ENCODE measurements at places on chromosomes 5 and 9.

GRCh38 chr9:72983056-72983455 is 30.2 kb upstream of the ALDH1A1 start:
- no peak for DNase-seq

- no peak for DNase-seq
Observed at GRCh38 chr5:64625678-64626077, 64.6 kb upstream of the SHISAL2B start.

GRCh38 chr9:121073038-121073437 is 1.7 kb upstream of the CNTRL start:
- peak; percentile 40 for DNase-seq

DNA sequence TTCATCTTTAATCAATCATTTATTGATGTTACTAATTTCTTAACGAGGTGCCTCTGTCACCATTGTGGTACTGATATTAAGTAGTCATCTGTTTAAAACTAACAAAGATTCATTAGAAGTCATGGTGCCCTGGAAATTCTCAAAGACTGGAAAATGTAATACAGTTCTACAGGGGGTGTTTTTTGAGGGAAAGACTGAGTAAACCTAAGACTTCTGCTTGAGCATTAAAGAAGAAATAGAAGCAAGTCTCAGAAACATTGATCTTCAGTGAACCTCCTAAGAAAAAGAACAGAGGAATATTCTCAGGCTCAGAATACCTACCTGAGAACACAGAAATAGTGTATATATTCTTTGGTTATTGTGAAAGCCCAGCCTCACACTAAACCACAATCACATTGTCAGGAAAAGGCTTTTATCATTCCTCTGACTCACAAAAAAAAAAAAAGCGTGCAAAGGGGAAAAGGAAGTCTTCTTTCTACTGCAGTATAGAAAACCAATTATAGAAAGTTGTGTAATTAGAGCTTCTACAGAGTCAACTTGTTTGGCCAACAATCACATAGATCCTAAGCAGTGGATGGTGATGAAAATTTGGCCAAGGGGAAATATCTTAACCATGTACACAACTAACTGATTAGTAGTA is 60.8 kb downstream of the HINT1 start:
- no peak for DNase-seq

DNA sequence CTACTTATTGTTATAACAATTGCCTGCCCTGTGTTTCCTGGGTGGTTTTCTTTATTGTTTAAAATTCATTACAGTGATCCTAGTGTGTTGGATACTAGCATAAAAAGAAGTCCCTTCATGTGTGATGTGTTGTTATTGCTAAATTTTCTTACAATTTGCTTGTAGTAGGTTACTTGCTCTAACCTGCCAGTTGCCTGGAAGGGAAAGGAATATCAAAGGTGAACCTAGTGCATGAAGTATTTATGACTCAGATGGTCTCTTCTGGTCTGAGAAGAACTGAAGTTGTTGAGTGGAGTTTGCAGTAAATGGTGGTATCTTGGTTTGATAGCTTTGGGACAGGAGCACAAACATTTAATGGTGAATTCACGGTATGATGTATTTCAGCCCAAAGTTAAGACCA is 58.0 kb downstream of the SH3GL2 start:
- no peak for DNase-seq

GRCh38 chr9:108834959-108835665 is 20.7 kb downstream of the ACTL7B start:
- no peak for DNase-seq

- no peak for DNase-seq
Observed at GRCh38 chr5:5139777-5140478, at the start of gene ADAMTS16. TSS of gene ADAMTS16 (plus strand) at chr5:5140330. CDS start at chr5:5140468, 138 bp downstream.

GRCh38 chr9:131277910-131278701 is 1.8 kb upstream of the FAM78A start:
- peak; percentile 88 for DNase-seq

GRCh38 chr9:114288193-114289091 is 34.5 kb upstream of the ORM1 start:
- DNase-seq = peak; percentile 39

GRCh38 chr5:172901012-172901780 is 58.0 kb upstream of the RPL26L1 start:
- DNase-seq = peak; percentile 77

GRCh38 chr5:177064500-177065277 is 22.0 kb upstream of the FGFR4 start:
- DNase-seq = peak; percentile 82

- no peak for DNase-seq
Observed at GRCh38 chr9:22026696-22027095, 17.6 kb upstream of the CDKN2B start.

DNA sequence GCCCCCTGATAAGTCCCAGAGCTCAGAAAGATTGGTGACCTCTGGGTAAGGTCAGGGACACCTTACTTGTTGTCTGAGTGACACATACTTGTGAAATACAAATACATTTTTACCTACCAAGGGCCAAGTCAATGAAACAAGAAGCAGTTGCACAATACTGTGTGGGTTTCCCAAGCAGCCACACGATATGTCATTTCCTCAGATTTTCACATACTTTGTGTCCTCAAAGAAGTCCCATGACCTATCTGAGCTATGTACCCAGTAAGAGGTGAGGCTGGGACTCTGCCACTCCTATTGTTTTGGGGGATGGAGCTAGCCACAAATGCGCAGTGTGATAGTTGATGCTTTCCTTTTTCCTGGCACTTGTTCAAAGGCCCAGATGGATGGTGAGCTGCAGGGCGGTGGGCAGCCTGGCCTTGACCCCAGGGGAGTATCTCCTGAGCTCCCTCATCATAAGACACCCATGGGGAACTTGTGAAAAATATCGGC is 4.8 kb upstream of the SLC25A51 start:
- DNase-seq = no peak

DNA sequence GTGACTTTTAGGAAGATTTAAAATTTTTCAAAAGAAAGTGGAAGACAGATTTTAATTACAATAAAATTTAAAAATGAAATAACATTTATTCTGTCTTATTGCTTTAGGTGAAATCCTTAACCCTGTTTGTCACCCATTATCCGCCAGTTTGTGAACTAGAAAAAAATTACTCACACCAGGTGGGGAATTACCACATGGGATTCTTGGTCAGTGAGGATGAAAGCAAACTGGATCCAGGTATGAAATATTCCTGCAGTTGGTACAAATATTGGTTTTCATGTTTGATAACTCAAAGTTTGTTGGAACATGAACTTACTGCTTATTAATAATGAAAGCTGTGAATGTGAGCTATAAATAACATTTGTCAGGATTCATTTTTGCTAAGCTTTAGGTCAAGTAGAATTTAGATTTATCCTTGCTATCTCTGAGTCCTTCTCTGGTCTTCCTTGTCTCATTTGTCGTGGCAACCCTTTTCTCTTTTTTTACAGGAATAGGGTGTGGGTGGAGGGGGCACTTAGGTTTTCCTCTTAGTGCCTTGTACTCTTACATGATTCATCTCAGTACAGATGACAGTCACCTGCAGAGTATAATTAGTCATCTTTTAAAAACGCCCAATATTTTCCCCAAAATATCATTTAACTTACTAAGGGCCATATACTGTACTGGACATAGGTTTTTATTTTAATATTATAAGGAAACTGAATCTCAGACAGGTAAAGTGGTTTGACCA is 95.3 kb upstream of the RASGRF2 start:
- no peak for DNase-seq

DNA sequence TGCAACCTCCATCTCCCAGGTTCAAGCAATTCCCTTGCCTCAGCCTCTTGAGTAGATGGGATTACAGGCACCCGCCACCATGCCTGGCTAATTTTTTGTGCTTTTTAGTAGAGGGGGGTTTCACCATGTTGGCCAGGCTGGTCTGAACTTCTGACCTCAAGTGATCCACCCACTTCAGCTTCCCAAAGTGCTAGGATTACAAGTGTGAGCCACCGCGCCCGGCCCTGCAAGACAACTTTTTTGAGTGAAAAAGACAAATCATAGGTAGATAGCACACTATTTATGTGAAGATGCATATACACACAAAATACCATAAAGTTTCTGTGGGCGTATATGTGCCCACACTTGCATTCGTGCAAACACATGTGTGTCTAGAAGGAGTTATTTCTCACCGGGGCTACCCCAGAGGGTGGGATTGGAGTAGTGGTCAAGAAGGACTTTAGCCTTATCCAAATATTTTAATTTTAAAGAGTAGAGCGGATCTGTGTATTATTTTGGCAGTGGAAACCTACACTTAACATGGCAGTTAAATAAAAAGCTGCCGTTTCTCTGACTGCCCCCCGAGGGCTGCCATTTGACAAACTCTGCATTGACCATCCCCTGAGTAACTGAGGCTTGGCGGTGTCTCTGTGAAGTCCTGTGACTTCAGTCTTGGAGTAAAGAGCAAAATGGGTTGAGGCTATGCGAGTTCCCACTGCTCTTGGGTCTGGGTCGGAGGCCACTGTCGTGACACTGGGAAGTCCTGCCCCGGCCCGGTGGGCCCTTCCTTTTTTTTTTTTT is 93.4 kb upstream of the PTCH1 start:
- no peak for DNase-seq

- DNase-seq = peak; percentile 57
Observed at GRCh38 chr5:54307583-54307982, 2.8 kb downstream of the ARL15 start.

GRCh38 chr9:135474915-135475314 is 4.7 kb upstream of the PPP1R26 start:
- peak; percentile 57 for DNase-seq

DNA sequence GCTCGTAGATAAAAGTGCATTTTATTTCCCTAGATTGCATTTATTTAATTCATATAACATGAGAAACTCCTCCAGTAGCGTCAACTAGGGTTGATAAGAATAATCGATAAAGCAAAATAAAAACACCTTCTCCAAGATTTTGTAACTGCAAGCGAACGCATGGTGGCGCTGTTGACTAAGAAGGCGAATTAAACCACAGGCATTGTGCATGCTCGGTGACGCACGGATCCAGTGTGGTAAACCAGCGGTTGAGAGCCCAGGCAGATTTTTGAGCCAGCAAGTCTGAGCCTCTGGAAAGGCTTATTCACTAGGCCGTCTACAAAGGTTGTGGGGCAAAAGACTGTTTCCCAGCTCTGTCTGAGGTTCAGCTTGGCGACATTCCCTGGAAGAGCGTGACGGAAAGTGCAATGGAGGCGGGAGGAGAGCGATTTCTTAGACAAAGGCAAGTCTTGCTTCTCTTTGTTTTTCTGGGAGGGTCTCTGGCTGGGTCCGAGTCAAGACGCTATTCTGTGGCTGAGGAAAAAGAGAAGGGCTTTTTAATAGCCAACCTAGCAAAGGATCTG is at the start of gene PCDHB3:
Gene PCDHB3, plus strand, starts transcription at position 231 of the 563 bp plus-strand sequence. Its CDS starts 177 bp downstream, at position 408.
- DNase-seq = peak; percentile 57

GRCh38 chr5:103918668-103919367 is 356.2 kb upstream of the NUDT12 start:
- no peak for DNase-seq

DNA sequence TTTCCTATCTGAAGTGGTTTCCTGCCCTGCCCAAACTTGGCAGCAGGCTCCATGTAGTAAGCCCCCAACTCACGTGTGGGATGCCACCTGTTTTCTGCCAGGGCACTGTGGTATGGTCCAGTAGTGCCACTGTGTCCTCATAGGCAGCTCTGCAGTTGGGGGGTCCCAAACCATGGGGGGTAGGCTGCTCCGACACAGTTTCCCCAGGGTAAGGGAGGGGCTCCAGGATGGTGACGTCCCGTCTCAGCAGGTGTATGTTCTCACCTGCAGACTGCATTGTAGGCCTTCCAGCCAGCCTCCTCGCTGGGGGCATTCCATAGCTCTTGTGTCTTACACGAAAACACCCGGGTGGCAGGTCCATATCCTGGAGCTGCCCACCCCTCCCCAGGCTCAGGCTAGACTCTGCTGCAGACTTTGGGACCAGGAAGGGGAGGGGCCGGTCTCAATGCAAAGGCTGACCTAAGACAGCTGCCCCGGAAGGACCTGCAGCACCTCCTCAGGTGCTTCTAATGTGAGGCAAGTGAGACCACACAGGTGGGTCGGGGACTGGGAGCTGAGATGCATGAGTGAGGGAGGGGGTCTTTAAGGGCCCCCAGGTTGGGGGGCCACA is 330.5 kb upstream of the IRX4 start:
- DNase-seq = no peak

DNA sequence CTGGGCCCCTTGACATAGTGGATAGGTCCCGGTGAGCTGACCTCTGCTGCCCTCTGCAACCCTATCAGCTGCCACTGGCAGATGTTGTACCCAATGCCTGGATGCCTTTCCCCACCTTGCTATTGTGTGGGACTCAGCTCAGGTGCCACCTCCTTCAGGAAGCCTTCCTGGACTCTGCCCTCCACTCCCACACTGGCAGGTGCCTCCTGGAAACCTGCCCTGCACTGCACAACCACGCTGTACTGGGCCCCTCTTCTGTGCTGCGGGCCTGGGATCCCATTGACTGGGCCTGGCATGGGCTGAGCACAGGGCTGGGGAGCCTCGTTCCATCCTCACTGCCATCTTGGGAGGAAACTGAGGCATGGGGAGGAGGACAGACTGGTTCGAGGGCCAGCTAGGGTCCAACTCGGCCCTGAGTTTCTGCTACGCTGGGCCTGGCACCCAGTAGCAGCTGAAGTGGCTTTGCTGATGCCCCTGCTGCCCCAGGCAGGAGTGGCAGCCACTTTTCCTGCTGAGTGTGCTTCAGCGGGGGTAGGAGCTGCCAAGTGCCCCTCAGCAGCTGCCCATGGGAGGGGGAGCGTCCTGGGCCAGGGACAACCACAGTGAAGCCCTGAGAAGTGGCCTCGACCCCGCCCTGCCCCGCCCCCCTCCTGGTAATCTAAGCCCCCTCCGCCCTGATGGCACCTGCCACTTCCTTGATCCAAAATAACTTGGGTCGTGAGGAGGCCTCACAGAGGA is 1.3 kb downstream of the AK1 start:
- DNase-seq = no peak

GRCh38 chr5:18037718-18038117 is 403.5 kb downstream of the TAF11L14 start:
- DNase-seq = no peak

- no peak for DNase-seq
Observed at GRCh38 chr9:4725706-4726442, 15.1 kb downstream of the AK3 start.

- DNase-seq = peak; percentile 30
Observed at GRCh38 chr5:142531977-142532780, 153.7 kb downstream of the FGF1 start.

- DNase-seq = no peak
Observed at GRCh38 chr9:80146466-80146865, 574.7 kb downstream of the TLE4 start.

- DNase-seq = peak; percentile 91
Observed at GRCh38 chr5:61100437-61100836, 61.8 kb downstream of the SMIM15 start.

- peak; percentile 75 for DNase-seq
Observed at GRCh38 chr5:141695627-141696215, 13.7 kb upstream of the ARAP3 start.

DNA sequence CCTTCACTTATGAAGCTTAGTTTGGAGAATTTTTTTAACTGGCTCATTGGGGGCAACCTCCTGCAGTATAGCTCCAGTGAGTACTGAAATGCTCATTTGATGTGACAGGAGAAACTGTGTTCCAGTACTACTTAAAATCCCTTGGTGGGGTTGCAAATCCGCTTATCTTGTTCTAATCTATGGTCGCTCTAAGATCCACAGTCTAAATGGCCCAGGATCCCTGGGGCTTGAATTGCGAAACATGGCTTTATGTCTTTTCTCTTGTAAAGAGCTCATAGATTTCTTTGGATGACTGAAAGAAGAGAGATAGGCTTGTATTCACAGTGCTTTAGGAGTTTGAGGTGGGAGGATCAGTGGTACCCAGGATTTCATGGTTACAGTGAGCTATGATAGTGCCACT is 52.7 kb downstream of the ADAMTSL1 start:
- no peak for DNase-seq

All from dermis blood vessel endothelial cell (primary cell).